ENCODE measurements at places on chromosomes 2 and 18. TPM values are rescaled to one million over a fixed set of nuclear protein-coding genes. Genes with fewer than 3 reads are reported as not detected.

IL36A gene
- total RNA-seq = not detected

C1QL2 gene
- 0.53 TPM for total RNA-seq

PCARE gene
- not detected for total RNA-seq

PLEKHB2 gene
- 80.6 TPM for total RNA-seq

CHST9 gene
- total RNA-seq = not detected

HOXD13 gene
- total RNA-seq = 0.27 TPM

TLX2 gene
- 0.48 TPM for total RNA-seq

LCT gene
- total RNA-seq = 0.05 TPM

CNDP1 gene
- total RNA-seq = not detected

ANTXR1 gene
- 147 TPM for total RNA-seq

SIX3 gene
- 1.9 TPM for total RNA-seq

Data from A549 treated with Mapracorat at 1 μM for 4 hours (cell line).